ENCODE measurements at places on chromosomes 1 and 21.

GRCh38 chr1:36594023-36594422, 111.3 kb upstream of the CSF3R start:
- no peak for DNase-seq

GRCh38 chr1:109792056-109792831, 28.5 kb upstream of the EPS8L3 start:
- DNase-seq: peak; percentile 75

DNA sequence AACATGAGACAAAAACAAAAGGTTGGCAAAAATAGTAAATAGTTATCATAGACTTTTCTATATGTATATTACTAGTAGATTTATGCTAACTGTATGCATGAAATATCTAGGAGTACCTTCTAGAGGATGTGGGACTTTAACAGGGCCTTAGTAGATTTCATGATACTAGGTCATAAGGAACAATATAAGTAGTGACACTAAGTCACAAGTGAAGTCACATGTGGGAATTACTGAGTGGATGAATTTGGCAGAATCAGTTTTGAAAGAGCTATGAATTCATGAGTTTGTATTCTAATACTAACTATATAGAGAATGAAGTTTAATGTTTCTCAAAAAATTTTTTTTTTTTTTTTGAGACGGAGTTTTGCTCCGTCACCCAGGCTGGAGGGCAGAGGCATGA, 53.1 kb upstream of the GPR25 start:
- no peak for DNase-seq

GRCh38 chr1:245580651-245581050, 425.9 kb downstream of the KIF26B start:
- no peak for DNase-seq

DNA sequence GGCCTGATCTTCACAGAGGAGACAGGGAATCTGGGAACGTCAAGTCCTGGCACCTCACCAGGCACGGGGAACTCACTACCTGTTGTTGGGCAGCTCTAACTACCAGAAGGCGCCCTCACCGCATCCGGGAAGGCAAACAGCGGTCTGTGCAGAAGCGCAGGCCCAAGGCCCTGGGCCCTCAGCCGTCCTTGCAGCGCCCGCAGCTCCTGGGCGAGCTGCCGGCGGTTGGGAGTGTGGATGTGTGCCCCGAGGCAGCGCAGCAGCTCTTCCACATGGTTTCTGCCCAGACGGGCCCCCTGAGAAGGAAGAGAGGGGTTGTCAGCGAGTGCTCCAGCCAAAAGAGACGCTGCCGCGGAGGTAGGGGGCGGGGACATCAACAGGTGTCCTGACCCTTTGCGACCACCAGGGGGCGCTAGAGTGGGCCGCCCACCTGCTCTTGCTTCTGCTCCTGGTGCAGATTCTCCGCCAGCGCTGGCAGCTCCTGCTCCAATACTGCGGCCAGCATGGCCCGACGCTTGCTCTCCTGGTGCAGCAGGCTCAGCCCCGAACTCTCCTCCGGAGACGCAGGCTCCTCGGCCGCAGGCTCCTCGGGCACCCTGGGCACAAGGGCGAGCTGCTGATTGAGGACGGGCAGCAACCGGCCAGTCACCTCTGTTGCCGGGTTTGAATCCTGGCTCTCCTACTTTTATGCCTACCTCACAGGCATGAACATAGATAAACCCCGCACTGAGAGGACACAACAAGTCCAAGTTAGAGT, 9.3 kb downstream of the MAP3K6 start:
- peak; percentile 94 for DNase-seq

GRCh38 chr1:101170506-101171050, 66.2 kb upstream of the S1PR1 start:
- no peak for DNase-seq
